GM12865 (cell line): ENCODE measurements at places on chromosomes 4 and X.

GRCh38 chr4:1571165-1572009, 112.7 kb downstream of the FAM53A start:
- no peak for DNase-seq

GRCh38 chr4:3419836-3420605, 21.7 kb upstream of the HGFAC start:
- no peak for DNase-seq

DNA sequence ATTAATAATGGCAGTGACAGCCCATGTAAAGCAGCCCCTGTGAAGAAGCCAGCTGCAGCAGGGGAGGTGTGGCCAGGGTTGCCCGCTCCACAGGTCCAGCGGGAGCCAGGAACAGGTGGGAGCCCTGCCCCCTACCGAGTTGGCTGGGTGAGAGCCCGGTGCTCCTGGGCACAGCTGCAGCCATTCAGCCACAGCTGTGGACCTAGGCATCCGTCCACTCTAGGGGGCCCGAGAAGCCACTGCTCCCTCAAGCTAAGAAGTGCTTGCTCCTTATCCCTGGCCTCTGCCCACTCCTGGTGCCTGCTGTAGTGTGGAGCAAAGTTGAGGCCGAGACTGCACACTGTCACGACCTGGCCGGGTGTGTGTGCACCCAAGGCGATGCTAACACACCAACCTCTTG, 1469.0 kb downstream of the PCDH7 start:
- DNase-seq, result no peak

DNA sequence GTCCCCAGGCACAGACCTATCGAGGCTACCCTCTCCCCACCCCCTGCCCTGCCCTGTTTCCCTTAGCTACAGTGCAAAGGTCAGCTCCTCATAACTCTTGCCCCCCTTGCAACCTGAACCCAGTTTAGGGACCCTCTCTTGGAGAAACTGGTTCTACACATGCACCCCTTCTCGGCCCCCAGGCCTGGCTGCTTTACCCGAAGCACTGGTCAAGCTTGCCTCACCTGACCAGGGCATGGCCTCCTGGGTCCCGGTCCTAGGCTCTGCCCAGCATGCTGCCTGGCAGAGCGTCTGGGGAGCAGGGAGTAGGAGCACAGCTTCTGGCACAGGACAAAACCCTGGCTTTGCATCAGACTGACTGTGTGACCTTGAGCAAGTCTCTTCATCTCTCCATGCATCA, 28.0 kb downstream of the ZNF185 start:
- no peak for DNase-seq

GRCh38 chr4:68175562-68176155, 46.0 kb upstream of the TMPRSS11F start:
- peak; percentile 62 for DNase-seq
